NCI-H2081 (cell line): ENCODE measurements at places on chromosomes 7 and 10.
A peak's percentile ranks its signal among the peaks of the same experiment; 100 is the strongest.

- peak; percentile 5 for DNase-seq
Measured at GRCh38 chr10:60389413-60390025, at the start of gene ANK3. TSS of gene ANK3 (minus strand) at chr10:60389875. CDS start at chr10:60389538, 337 bp downstream.

DNA sequence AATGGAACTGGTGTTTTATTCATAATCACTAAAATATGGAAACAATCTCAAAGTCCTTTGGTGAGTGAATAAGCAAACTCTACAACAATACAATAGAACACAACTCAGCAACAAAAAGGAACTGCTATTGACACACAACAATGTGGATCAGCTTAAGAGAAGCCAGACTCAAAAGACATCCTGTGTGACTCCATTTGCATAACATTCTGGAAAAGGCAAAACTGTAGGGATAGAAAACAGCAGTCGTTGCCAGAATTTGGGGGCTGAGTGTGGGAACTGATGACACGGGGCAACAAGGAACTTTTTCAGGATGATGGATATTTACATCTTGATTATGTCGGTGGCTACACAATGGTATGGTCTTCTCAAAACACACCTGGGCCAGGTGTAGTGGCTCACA lies 32.4 kb upstream of the SVIL start:
- no peak for DNase-seq

DNA sequence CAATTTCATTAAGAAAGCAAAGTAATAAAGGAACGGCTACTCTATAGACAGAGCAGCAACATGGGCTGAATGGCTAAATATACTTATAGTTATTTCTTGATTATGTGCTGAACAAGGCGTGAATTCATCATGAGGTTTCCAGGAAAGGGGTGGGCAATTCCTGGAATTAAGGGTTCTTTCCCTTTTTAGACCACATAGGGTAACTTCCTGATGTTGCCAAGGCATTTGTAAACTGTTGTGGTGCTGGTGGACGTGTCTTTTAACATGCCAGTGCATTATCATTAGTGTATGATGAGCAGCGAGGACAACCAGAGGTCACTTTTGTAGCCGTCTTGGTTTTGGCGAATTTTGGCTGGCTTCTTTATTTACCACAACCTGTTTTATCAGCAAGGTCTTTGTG lies 28.5 kb upstream of the ZMYND11 start:
- no peak for DNase-seq

- no peak for DNase-seq
Measured at GRCh38 chr10:61084493-61084892, 140.5 kb upstream of the RHOBTB1 start.

DNA sequence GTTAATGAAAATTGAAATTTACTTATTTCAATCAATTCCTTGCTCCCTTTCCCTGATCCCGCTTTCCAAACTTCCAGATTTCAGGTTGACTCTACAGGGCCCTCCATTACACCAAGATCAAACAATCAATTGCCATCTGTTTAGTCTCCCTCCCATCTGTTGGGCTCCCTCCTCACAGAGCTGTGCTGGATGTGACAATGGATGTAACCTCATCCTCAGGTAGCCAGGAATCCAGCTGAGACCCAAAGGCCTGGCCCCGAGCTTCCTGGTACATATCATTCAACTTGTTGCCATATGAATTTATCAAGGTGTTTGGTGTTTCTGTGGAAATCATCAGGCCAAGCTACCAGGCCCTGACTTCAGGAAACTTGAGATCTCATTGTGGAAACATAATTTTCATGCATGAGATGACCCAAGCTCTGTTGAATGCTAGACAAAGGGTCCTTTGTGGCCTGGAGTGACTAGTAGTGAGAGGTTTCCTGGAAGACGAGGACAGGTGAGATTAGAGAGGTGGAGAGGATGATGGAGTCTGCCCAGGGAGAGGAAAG lies 148.6 kb upstream of the PDE1C start:
- no peak for DNase-seq

GRCh38 chr7:33550979-33551378 lies 354.4 kb upstream of the BMPER start:
- no peak for DNase-seq

DNA sequence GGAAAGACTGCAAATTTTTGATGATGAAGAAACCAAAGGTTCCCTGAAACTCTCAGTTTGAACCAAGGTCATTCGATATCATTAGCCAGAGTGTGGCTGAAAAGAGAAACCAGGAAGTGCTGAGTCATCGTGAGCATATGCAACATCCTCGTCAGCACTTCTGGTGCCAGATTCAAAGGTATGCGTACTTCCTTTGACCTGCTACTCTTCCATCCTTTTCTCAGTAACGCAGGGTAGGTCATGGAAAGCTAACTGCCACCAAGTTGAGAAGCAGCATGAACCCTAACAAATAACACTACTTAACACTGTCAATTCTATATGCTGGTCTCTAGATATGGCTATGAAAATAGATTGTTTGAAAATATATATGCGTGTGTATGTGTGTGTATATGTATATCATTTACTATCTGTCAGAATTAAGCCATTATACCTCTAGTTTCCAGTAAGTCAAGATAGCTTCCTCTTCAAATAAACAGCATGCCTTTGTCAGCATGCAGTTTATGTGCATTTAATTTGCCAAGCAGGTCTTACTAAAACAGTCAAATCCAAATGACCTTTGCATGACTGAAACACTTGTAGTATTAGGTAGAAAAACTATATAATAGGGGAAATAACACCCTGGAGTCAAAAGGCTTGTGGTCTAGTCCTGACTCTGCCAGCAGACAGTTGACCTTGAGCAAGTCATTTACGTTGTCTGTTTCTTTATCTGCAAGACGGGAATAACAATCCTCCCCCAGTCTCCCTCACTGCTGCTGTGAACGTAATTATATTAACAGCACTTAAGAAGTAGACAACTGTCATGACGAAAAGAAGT lies 26.4 kb downstream of the CDK6 start:
- no peak for DNase-seq

DNA sequence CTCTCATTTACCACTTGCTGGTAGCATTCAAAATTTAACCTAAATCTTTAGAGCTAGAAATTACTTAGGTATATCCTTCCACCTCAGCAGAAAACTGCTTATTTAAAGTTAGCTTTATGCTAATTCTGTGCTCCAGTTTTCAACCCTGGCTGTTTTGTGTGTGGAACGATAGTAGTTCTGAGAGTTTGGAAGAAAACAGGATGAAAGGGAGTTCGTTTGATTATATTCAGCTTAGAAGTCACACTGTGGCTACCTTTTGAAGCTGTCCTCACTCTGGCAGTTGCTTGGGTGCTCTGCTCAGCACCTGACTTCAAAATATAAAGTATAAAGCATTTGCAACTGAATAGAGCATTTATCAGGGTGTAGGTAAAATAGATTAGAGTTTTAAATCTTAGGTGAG lies 2.6 kb upstream of the ASCC1 start:
- DNase-seq = no peak

DNA sequence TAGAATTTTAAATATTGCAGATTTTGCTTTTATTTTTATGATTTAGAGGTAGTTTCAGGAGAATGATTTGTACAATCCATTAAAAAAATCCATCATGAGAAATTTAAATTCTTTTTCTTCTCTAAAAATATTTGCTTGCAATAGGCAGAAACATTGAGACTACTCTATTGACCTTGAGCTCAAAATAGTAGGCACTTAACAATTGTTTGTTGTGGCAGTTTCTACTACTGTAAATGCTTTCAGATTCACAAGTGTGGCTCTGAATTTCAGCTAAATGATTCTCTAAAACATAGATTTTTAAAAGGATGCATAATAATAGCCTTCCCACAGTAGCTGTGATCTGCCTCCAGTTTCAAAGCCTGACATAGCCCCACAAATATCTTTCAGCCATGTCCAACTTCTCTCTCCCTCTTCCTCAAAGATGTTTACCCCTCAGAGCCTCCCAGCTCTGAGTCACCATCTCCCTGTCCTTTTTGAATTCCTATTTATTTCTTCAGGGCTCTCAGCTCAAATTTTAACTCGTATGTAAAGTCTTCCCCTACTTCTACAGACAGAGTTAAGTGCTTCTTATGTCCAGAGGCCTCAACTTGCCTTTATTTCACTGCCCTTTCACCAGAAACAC lies 160.5 kb downstream of the AOAH start:
- DNase-seq = no peak
